ENCODE measurements at places on chromosomes 2 and 18.
A peak's percentile ranks its signal among the peaks of the same experiment; 100 is the strongest.

GRCh38 chr2:203623096-203623495 is 83.3 kb upstream of the CD28 start:
- H3K4me3 ChIP-seq: no peak overlapping the region
- H3K4me1 ChIP-seq: no peaks in the 10 kb centered on the region
- H3K27me3 ChIP-seq: no peaks in the 10 kb centered on the region
- no peaks in the 10 kb centered on the region for H3K36me3 ChIP-seq
- H3K27ac ChIP-seq: no peak overlapping the region

GRCh38 chr2:145957929-145958328 is 1438.0 kb upstream of the ZEB2 start:
- DNase-seq: no peak
- H3K27ac ChIP-seq: no peak overlapping the region
- no peaks in the 10 kb centered on the region for H3K36me3 ChIP-seq
- no peak overlapping the region for H3K4me3 ChIP-seq
- no peaks in the 10 kb centered on the region for H3K27me3 ChIP-seq

DNA sequence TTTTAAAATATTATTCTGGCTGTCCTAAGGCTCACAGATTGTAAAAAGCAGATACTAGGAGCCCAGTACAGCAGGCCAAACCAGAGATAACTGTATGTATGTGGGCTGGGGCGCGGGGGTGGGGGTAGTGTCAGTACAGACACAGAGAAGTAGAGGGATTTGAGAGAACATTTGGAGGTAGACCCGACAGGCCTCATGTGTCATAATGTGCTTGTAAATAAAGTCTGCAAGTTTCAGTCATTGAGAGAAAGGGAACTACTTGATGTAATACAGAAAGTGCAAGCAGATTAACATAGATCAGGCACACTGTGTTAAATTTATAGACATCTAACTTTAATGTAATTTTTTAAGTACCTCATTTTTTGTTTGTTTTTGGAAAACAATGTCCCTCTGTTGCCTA is 7.4 kb upstream of the POLI start:
- H3K27me3 ChIP-seq: no peaks in the 10 kb centered on the region
- H3K4me3 ChIP-seq: no peak overlapping the region
- peaks cover 33% of the 10 kb centered on the region for H3K4me1 ChIP-seq
- no peak for DNase-seq
- no peaks in the 10 kb centered on the region for H3K36me3 ChIP-seq
- peak overlapping the region; percentile 74 for H3K27ac ChIP-seq

- H3K27ac ChIP-seq: no peak overlapping the region
- no peaks in the 10 kb centered on the region for H3K27me3 ChIP-seq
- H3K36me3 ChIP-seq: peaks cover 20% of the 10 kb centered on the region
- peaks cover 8% of the 10 kb centered on the region for H3K4me1 ChIP-seq
- no peak for DNase-seq
Observed at GRCh38 chr2:238066218-238066617, 5.4 kb downstream of the SCLY start.

GRCh38 chr2:222300726-222301052 is 1.9 kb upstream of the PAX3 start:
- H3K27ac ChIP-seq: no peak overlapping the region
- H3K4me3 ChIP-seq: no peak overlapping the region
- peaks cover 23% of the 10 kb centered on the region for H3K4me1 ChIP-seq
- H3K36me3 ChIP-seq: peaks cover 8% of the 10 kb centered on the region
- peaks cover 42% of the 10 kb centered on the region for H3K27me3 ChIP-seq

DNA sequence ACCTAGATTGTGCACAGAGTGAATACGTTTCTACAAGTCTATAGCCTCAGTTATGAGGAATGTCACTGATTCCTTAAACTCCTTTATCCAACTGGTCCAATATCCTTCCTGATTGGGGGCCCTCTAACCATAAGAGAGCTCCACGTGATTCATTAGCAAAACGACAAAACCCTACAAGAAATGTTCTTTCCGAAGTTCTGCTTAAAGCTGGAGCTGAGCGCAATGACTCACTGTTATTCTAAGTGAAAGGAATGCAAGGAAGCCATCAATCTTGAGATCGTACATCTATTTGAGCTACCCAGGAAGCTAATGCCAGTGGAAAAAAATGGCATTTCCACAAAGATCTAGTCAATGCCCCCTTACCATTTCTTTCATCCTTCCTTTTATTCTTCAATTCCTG is 354.9 kb upstream of the CDH20 start:
- no peak for DNase-seq
- H3K27ac ChIP-seq: no peak overlapping the region
- no peaks in the 10 kb centered on the region for H3K36me3 ChIP-seq
- H3K4me1 ChIP-seq: no peaks in the 10 kb centered on the region
- H3K4me3 ChIP-seq: no peak overlapping the region

DNA sequence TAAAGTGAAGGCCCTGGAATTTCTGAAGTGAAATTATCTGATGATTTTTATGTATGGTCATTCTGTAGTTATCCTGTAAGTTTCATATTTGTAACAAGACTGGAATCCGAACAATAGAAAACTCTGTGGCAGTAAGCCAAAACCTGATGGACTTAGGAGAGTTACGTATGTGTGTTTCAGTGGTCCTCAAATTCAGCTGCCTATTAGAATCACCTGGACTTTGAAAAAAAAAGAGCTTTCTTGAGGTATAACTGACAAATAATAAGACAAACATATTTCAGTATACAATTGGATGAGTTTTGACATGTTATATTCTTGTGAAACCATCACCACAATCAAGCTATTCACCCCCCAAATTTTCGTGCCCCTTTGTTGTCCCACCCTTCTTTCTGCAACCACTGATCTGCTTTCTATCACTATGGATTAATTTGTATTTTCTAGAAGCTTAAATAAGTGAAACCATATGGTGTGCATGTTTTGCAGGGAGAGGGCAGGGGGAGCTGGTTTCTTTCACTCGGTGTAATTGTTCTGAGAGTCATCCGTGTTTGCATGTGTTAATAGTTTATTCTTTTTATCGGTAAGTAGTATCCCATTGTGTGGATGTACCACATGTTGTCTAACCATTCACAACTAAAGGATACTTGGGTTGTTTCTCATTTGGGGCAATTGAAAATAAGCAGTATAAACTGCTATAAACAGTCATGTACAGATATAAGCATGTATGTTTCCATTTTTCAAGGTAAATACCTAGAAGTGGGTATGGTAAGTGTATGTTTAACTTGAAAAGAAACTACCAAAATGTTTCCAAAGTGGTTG is 50.2 kb upstream of the EML4 start:
- no peak for DNase-seq
- peaks cover 43% of the 10 kb centered on the region for H3K4me1 ChIP-seq
- H3K27ac ChIP-seq: peak overlapping the region; percentile 87
- H3K36me3 ChIP-seq: peaks cover 5% of the 10 kb centered on the region
- H3K27me3 ChIP-seq: no peaks in the 10 kb centered on the region

- H3K4me3 ChIP-seq: no peak overlapping the region
- H3K36me3 ChIP-seq: no peaks in the 10 kb centered on the region
- H3K27ac ChIP-seq: no peak overlapping the region
- no peak for DNase-seq
Observed at GRCh38 chr2:120932881-120933280, 197.2 kb downstream of the GLI2 start.

All from memory B cell (primary cell).